ENCODE measurements at places on chromosomes 4 and X. TPM values are rescaled to one million over a fixed set of nuclear protein-coding genes. Genes with fewer than 3 reads are reported as not detected.
A peak's percentile ranks its signal among the peaks of the same experiment; 100 is the strongest.

DNA sequence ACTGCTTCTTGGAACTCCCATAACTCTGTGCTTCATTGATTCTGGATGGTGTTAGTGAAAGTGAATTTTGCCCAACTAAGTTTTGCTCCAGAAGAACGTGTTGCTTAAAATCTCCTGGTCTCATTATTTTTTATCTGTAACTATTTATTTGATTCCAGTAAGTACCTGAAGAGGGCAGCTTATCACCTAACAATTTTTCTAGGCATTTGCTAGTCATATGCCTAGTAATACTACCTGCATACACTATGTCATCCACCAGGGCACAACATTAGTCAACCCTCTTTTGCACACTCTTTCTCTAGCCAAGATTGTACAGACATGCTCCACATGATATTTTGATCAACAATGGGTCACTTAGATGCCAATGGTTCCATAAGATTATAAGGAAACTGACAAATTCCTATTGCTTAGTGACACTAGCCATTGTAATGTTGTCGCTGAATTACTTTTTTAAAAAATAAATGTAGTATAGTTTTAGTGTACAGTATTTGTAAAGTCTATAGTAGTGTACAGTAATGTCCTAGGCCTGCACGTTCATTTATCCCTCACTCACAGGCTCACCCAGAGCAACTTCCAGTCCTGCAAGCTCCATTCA, 499.9 kb upstream of the AADAT start:
- no peak overlapping the region for H3K27ac ChIP-seq
- H3K4me1 ChIP-seq = no peaks in the 10 kb centered on the region
- H3K4me3 ChIP-seq = no peak overlapping the region
- no peaks in the 10 kb centered on the region for H3K27me3 ChIP-seq
- DNase-seq = no peak
- H3K36me3 ChIP-seq = no peaks in the 10 kb centered on the region

- DNase-seq = no peak
- no peaks in the 10 kb centered on the region for H3K36me3 ChIP-seq
- H3K27ac ChIP-seq = no peak overlapping the region
Measured at GRCh38 chr4:75633846-75634245, 3.5 kb upstream of the CDKL2 start.

DNA sequence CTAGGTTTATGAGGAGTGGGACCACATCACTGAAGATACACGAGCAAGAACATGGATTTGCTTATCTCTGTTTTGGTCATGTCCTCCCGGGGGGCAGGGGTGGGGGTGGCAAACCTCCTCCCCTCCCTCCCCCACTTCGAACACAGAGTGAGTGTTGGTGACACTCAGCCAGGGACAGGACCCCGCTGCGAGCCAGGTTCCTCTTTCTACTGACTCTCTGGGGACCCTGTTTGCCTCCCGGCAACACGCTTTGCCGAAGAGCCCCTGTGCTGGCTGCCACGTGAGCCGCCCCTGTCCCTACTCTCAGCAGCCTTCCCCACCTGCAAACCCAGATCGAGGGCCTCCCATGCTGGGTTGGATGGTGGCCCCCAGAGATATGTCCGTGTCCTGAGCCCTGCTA, 34.7 kb downstream of the P2RY8 start:
- no peaks in the 10 kb centered on the region for H3K4me1 ChIP-seq
- no peaks in the 10 kb centered on the region for H3K36me3 ChIP-seq
- no peak overlapping the region for H3K4me3 ChIP-seq
- DNase-seq = no peak

DNA sequence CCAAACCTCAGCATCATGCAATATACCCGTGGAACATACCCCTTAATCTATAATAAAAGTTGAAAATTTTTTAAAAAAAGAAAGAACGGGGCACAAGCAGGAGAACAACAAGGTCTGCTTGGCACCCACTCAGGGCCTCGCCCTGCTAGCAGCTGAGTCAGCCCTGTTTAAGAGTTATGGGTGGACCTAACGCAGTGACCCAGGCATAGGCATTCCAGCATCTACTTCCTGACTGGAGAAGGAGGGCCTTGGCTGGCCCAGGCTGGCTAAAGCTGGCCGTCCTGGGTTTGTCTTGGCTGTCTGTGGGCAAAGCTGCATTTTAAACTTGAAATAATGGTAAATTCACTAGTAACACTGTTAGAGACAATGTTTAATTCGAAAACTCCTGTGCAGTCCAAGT, 236.7 kb upstream of the PGRMC2 start:
- H3K27me3 ChIP-seq = no peaks in the 10 kb centered on the region
- no peak for DNase-seq
- peaks cover 8% of the 10 kb centered on the region for H3K4me1 ChIP-seq
- H3K27ac ChIP-seq = no peak overlapping the region

DNA sequence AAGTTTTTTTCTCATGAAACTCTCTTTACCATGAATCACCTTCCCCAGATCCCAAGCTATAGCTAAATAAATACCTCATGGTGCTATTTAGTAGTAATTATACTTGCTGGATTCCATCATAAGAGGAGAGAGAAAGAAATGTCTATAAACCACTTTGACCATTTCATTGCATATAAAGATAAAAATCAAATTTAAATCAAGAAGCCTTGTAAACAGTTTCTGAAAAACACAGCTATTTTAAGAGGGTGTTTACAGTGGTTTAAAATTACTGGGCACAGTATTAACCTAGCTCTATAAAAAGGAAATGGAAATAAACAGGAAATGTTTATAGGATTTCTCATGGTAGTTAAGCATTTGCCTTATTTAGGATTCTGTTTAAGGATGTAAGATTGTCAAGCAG, 637.9 kb downstream of the ADGRL3 start:
- H3K27ac ChIP-seq = no peak overlapping the region
- no peak for DNase-seq
- no peak overlapping the region for H3K4me3 ChIP-seq
- no peaks in the 10 kb centered on the region for H3K36me3 ChIP-seq
- H3K4me1 ChIP-seq = peaks cover 4% of the 10 kb centered on the region

GRCh38 chrX:151974336-151975227, at the start of gene GABRE:
Gene GABRE, minus strand, starts transcription at chrX:151974676. Its CDS starts 51 bp downstream, at chrX:151974625.
- no peak within 1 kb of the TSS for H3K27ac ChIP-seq
- no peaks in the 10 kb centered on the region for H3K4me1 ChIP-seq
- peak within 1 kb of the TSS; percentile 52 for H3K4me3 ChIP-seq
- peak; percentile 36 for DNase-seq

The CLCN4 gene
- total RNA-seq = 64.7 TPM

The CDKL5 gene
- 53.5 TPM for total RNA-seq

DNA sequence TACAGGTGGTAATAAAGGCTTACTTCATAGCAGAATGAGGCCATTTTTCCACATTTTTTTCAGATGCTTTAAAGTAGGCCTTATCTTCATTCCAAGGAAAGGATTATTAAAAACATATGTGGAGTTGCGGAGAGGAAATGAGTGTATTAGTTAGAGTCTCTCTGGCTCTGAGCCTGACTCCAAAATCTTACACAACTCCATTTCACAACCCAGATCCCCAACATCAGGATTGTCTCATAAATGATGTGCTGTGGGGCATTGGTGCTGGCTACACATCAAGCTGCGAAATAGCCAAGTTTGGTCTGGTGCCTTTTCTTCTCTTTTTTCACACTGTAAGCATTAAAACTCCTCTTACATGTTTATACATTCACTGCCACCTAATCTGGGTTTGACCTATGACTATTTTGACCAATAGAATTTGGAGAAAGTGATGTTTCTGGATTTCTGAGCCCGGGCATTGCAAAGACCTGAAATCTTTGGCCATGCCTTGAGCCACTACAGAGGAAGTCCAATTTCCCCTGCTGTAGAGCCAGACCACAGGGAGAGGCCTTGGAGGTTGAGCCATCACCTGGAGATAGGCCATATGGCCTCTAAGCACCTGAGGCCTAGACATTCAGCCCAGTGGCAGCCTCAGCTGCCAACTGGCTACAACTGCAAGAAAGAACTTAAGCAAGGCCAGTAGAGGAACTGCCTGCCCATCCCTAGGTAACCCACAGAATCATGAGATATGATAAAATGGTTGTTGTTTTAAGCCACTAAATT, 16.7 kb upstream of the SOD3 start:
- H3K36me3 ChIP-seq = no peaks in the 10 kb centered on the region
- no peak overlapping the region for H3K4me3 ChIP-seq
- no peaks in the 10 kb centered on the region for H3K4me1 ChIP-seq
- H3K27ac ChIP-seq = no peak overlapping the region

The AMBN gene
- total RNA-seq = not detected

The UNC5C gene
- 41.2 TPM for total RNA-seq

The UGT8 gene
- total RNA-seq = 0.98 TPM

DNA sequence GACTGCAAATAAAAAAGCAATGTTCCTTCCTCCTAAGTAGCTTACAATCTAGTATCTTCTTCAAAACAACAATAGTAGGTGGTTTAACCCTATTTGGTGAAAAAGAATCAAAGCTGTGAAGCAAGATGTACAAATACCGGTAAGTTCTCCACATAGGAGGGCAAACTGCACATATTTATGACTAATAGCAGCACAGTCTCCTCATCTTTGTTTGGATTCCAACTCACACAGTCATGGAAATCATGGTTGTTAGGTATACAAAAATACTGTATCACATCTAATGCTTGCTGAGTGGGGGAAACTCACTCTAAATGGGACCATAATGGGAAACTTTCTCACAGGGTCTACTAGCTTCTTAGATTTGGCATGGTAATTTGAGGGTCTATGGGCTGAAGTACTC, 597.2 kb downstream of the INPP4B start:
- no peak for DNase-seq
- no peak overlapping the region for H3K27ac ChIP-seq
- no peaks in the 10 kb centered on the region for H3K4me1 ChIP-seq
- no peaks in the 10 kb centered on the region for H3K36me3 ChIP-seq

DNA sequence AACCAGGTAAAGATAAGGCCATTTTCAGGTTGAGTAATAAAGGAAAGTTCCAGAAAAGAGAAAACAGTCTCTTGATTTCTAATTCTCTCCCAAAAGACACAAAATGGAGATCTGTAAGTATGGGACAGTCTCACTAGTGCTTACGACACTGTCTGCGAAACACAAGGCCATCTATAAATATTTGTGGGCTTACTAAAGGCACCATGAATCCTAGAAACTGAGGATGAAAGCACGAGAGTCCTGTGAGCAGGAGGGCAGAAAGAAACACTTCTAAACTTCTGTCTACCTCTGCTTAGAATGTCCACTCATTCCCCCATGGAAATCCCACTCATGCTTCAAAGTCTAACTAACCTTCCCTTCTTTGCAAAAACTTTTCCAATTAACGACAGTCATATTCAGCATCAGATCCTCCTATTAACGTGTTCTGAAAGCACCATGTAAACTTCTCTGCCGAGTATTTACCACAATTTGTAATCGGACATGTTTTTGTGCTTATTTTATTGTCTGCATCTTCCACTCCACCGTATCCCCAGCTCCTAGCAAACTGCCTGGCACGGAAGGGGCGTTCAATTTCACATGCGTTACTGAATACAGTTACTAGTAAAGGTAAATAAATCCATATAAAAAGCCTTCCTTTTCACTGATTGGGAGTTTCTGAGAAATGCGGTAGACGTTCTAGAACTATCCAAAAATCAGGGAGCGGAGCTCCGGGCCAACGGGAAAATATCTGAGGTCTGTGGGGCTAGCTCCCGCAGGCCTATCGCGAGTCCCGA, 665 bp downstream of the PSMD10 start:
- no peaks in the 10 kb centered on the region for H3K36me3 ChIP-seq
- no peak overlapping the region for H3K4me3 ChIP-seq
- DNase-seq = no peak
- peaks cover 2% of the 10 kb centered on the region for H3K27me3 ChIP-seq

GRCh38 chr4:130484826-130485225, 1388.9 kb downstream of the C4orf33 start:
- no peaks in the 10 kb centered on the region for H3K4me1 ChIP-seq
- peaks cover 2% of the 10 kb centered on the region for H3K27me3 ChIP-seq
- no peak overlapping the region for H3K4me3 ChIP-seq

DNA sequence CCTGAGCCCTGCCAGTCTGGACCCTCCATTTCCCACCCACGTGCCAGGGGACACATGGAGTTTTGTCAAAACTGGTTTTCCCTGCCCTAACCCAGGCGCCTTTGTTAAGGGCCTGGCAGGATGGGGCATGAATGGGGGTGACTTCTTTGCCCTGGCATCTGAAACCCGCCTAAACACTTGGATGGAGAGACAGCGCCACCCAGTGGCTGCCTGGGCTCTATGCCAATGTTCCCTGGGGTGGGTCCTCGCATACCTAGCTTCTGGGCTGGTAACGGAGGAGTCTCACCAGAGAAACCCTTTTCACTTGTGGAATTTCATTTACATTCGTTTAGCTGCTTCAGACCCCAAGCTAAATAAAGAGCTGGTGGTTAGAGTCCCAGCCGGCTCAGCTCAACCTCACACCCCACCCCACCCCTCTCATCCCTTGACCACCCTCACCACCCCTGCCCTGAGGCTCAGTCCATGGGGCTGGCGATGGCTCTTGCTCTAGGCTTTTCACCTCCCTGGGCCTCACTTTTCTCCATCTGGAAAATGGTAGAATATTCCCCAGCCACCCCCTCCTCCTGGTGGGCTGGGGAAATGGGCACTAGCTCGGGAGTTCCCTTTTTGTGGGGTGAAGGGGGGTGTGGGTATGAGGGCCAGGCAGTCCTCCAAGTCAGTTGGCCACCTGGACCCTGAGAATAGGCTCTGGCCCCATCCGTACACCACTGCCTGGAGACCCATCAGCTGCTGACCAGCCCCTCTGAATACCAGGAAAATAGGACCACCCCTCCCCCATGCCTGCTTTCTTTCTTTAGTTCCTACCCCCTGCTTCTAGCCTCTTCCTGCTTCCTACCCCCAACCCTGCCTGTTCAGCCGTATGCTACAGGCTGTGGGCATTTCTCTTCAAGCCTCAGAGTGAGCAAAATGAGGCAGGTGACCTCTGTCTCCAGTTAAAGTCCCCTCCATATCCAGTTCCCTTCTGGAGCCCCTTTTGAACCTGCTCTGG, 57.1 kb upstream of the PJA1 start:
- DNase-seq = peak; percentile 79
- no peak overlapping the region for H3K4me3 ChIP-seq
- H3K27me3 ChIP-seq = no peaks in the 10 kb centered on the region
- H3K4me1 ChIP-seq = no peaks in the 10 kb centered on the region
- H3K36me3 ChIP-seq = no peaks in the 10 kb centered on the region

The SERTM2 gene
- not detected for total RNA-seq

The CENPU gene
- 18.0 TPM for total RNA-seq

The HERC6 gene
- total RNA-seq = 0.22 TPM

Data from glutamatergic neuron (in vitro differentiated cells).